ENCODE measurements at places on chromosomes 6 and 20.

DNA sequence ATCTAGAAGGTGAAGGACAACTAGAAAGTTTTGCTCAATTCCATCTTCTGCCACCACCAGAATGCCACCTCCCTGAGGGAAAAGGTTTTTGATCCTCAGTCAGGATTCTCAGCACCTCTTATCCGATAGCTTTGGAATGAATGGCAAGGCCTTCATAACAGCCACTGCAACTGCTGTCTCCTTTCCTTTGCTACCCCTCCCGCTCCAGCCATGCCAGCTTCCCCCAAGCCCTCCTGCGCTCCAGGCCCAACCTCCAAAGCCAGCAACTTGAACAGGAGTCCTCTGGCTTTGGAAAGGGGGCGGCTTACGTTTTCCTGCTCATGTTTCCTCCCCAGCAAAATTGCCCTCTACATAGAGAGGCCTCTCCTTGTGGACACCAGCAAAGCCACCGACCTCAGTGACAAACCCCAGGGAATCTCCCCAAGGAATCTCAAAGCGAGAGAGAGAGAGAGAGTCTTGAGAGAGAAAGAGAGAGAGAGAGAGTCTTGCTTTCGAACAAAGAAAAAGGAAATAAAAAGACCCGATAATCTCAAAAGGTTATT, 420 bp upstream of the BTN2A1 start:
- peak; percentile 89 for DNase-seq

DNA sequence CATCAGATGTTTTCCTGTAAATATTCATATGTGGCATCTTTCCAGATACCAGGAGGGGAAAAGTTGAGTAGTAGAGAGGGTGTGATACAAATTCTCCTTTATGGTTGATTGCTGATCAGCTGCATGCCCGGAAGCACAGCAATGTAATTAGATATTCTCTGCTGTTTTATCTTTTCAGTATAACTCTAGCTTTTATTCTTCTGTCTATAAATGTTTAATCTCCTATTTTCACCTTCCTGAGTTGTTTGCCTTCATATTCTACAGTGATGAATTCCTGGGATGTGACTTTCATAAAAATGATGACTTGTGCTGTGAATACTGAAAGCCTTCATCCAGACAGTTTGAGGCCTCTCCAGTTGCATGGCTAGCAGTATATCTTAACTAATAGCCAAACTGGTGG, 53.7 kb downstream of the SH3BGRL2 start:
- no peak for DNase-seq

DNA sequence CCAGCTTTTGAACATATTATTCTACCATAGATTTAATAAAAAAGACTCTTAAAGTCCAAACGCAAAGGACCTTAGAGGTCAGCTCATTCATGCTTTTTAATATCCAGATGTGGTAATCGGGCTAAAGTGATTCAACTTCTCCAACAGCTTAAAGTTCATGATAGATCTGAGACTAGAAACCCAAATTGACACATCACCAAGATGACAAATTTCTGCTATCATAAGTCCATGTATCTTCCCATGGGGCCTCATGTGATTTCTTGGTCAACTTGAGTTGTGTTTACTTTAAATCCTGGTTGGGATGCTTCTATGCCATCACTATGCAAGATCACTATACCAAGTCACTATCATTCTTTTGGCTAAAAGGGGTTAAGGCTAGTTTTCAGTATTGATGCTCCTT, 56.0 kb downstream of the SLC24A3 start:
- DNase-seq = no peak

- no peak for DNase-seq
Observed at GRCh38 chr20:35648836-35649235, 15.9 kb downstream of the CPNE1 start.

- no peak for DNase-seq
Observed at GRCh38 chr6:161228921-161229591, 44.8 kb downstream of the AGPAT4 start.

DNA sequence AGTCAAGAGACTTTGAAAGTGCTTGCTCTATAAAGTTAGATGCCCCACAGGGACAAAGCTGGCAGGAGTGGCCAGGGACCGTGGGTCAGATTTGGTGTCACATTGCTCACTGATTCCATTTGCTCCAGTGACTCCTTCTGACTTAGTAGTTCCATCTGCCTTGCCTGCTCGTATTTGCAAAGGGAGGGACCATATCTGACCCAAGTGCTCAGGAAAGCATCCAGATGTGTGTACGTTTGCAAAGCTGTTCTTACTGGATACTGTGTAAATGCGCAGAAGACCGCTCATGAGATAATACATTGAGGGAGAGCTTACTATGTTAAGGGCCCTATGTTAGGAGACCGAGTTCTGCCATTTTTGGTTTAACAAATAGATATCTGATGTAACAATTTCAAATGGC, 21.2 kb upstream of the CCN6 start:
- no peak for DNase-seq

GRCh38 chr20:37349517-37350491, 3.9 kb downstream of the SRC start:
- DNase-seq = no peak

All from right kidney (tissue), 9 donors.